IgD-negative memory B cell (primary cell): ENCODE measurements at places on chromosomes 12 and 14. TPM values are rescaled to one million over a fixed set of nuclear protein-coding genes. Genes with fewer than 3 reads are reported as not detected.

Gene TAS2R8
- polyA plus RNA-seq = not detected

Gene ADAMTS20
- polyA plus RNA-seq = not detected

Gene SYNE3
- 8.8 TPM for polyA plus RNA-seq

Gene AMDHD1
- polyA plus RNA-seq = 2.7 TPM

Gene HNF1A
- not detected for polyA plus RNA-seq

Gene ZFC3H1
- 39.3 TPM for polyA plus RNA-seq

Gene NFATC4
- 0.20 TPM for polyA plus RNA-seq

Gene PLEKHG3
- polyA plus RNA-seq = 4.7 TPM

Gene RAD51AP1
- polyA plus RNA-seq = 8.0 TPM

Gene TC2N
- polyA plus RNA-seq = 8.9 TPM

Gene NGDN
- 74.1 TPM for polyA plus RNA-seq

Gene NUDT14
- 12.7 TPM for polyA plus RNA-seq

Gene SLC41A2
- polyA plus RNA-seq = 0.83 TPM

Gene IFI27L2
- polyA plus RNA-seq = 108 TPM

Gene CLEC14A
- not detected for polyA plus RNA-seq

Gene BDKRB2
- polyA plus RNA-seq = not detected

Gene GPR84
- not detected for polyA plus RNA-seq

Gene DACT1
- 0.25 TPM for polyA plus RNA-seq

Gene C12orf42
- 25.4 TPM for polyA plus RNA-seq

Gene LHX5
- not detected for polyA plus RNA-seq

Gene SSPN
- polyA plus RNA-seq = 149 TPM

Gene KRT74
- polyA plus RNA-seq = not detected

Gene SIX1
- polyA plus RNA-seq = not detected

Gene NXPH4
- 8.3 TPM for polyA plus RNA-seq

Gene KRT85
- not detected for polyA plus RNA-seq

Gene DHRS4L2
- polyA plus RNA-seq = 14.6 TPM

Gene ERGIC2
- 61.7 TPM for polyA plus RNA-seq

Gene RHEBL1
- polyA plus RNA-seq = 3.2 TPM

Gene TAS2R9
- polyA plus RNA-seq = not detected

Gene MYH7
- not detected for polyA plus RNA-seq

Gene ERBB3
- 0.83 TPM for polyA plus RNA-seq

Gene SLC38A4
- polyA plus RNA-seq = not detected

Gene GSG1
- not detected for polyA plus RNA-seq

Gene NGB
- not detected for polyA plus RNA-seq

Gene MMP17
- 3.4 TPM for polyA plus RNA-seq

Gene ANO2
- not detected for polyA plus RNA-seq

Gene SLC8A3
- not detected for polyA plus RNA-seq

Gene NID2
- 0.73 TPM for polyA plus RNA-seq

Gene UBE3B
- 23.3 TPM for polyA plus RNA-seq

Gene TMEM253
- polyA plus RNA-seq = not detected

Gene CCDC38
- not detected for polyA plus RNA-seq

Gene CCDC196
- polyA plus RNA-seq = not detected

Gene KCNC2
- polyA plus RNA-seq = not detected

Gene GNPNAT1
- polyA plus RNA-seq = 12.6 TPM

Gene CELA1
- 0.58 TPM for polyA plus RNA-seq

Gene KRT7
- polyA plus RNA-seq = not detected

Gene PAX9
- polyA plus RNA-seq = not detected

Gene ABHD4
- polyA plus RNA-seq = 9.0 TPM

Gene ISM2
- not detected for polyA plus RNA-seq

Gene LRRK2
- 6.8 TPM for polyA plus RNA-seq

Gene FGD6
- polyA plus RNA-seq = 5.0 TPM

Gene LRP1
- polyA plus RNA-seq = 0.19 TPM

Gene VASH1
- 0.70 TPM for polyA plus RNA-seq

Gene PTPRO
- 9.4 TPM for polyA plus RNA-seq

Gene TAS2R13
- not detected for polyA plus RNA-seq

Gene TGFB3
- polyA plus RNA-seq = 0.43 TPM

Gene SBNO1
- polyA plus RNA-seq = 25.3 TPM

Gene FGF23
- not detected for polyA plus RNA-seq
